ENCODE measurements at places on chromosomes 5 and 9.

GRCh38 chr9:5566054-5566618, 55.8 kb downstream of the PDCD1LG2 start:
- no peak for DNase-seq

- DNase-seq: no peak
Measured at GRCh38 chr5:100590867-100591266, 55.7 kb downstream of the FAM174A start.

GRCh38 chr5:179608131-179608581, 15.3 kb downstream of the HNRNPH1 start:
- no peak for DNase-seq

- no peak for DNase-seq
Measured at GRCh38 chr5:143354025-143354424, 49.5 kb downstream of the NR3C1 start.

- DNase-seq: no peak
Measured at GRCh38 chr9:135480071-135480939, 723 bp downstream of the PPP1R26 start.

- peak; percentile 76 for DNase-seq
Measured at GRCh38 chr5:98570661-98571191, 202.7 kb upstream of the RGMB start.

DNA sequence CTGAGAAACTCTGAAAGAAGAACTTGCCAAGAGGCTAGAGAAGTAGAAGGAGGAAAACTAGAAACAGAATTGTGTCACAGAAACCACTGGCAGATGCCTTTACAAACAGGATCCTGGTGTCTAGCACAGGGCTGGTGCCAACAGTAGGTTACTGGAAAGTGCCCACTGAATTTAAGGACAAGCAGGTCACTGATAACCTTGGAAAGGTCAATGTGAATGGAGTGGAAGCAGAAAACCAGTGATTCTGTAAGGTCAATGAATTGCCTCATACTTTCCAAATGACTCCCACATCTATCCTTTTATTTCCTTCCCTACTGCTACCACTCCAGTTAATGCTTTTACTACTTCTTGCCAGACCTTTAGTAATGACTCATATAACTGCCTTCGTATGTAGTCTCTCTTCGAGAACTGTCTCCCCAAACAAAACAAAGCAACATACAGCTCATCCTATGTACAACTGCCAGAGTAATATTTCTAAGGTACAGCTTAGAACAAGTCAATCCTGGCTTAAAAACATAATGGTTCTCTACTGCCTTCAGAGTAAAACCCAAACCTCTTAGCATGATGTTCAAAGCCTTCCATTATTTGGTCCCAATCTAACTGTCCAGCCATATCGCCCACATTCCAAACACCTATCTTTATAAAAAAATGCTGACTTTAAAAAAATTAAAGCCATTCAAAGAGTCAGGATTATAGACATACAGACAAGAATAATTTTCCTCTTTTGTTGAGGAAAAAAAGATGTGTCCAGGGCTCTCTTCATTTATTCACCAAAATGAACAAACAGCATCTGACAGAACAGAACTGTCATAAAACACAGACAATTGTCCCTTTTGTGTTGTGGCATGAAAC, 52.5 kb downstream of the NR3C1 start:
- no peak for DNase-seq

GRCh38 chr5:158796812-158797497, 302.8 kb downstream of the EBF1 start:
- DNase-seq: no peak

- DNase-seq: no peak
Measured at GRCh38 chr5:58314356-58315210, 145.3 kb downstream of the PLK2 start.

DNA sequence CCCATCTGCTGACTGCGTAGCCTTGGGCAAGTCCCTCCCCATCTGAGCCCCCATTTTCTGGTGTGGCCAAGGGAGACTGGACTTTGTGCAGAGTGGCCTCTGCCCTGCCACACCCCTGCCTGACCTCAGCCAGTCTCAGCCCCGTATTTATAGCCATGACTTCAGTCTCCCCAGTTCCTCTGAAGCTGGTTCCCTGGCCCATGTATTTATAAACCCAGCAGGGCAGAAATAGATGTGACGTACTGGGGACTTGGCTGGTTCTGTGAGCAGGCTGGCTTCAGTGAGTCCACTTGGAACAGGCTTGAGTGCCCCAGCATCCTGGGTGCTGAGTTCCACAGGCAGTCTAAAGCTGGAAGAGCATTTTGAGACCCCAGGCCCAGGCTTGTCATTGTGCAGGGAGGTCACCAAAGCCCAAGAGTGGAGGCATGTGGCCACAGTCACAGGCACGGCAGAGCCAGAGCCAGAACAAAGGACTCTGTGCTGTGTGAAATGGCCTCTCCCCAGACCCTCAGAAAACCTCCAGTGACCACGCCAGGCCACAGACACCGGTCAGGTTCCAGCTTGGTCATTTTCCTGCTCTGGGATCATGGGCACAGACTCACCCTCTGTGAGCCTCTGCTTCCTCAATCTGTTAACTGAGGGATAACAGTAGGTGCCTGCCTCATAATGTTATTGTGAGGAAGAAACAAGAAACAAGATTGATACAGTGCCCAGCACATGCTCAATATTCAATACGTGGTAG, 30.4 kb upstream of the SYNPO start:
- DNase-seq: peak; percentile 60

DNA sequence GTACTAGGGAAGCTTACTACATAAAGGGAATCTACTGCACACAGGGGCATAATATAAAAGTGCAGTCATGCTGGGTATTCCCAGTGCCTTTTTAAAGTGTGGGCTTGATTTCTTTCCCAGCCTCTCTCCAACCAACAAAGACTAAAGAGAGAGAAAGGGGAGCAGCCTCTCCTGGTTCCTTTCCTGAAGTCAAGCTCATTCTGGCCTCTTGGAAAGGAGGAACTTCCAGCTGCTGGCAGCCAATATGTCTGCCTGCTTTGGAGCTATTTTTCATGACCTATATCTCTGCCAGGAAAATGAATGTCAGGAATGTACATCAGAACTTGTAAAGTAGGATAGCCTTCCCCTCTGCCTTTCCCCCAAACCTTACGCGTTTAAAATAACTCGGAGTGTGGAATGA, 57.1 kb downstream of the RAB3C start:
- DNase-seq: no peak

DNA sequence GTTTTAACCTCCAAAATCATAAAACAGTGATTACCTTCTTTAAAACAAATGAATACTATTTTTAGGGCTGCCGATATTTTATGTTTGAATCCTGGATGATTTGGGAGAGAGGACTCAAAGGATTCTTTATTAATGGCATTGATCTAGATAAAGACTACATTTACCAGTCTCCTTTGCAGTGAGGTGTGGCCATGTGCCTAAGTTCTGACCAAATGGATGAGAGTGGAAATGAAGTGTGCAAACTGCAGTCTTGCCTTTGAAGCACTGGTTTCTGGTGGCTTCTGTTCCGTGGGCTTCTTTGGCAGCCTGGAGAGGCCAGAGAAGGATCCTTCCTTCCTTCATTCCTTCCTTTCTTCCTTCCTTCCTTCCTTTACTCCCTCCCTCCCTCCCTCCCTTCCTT, 24.3 kb upstream of the GDA start:
- no peak for DNase-seq

DNA sequence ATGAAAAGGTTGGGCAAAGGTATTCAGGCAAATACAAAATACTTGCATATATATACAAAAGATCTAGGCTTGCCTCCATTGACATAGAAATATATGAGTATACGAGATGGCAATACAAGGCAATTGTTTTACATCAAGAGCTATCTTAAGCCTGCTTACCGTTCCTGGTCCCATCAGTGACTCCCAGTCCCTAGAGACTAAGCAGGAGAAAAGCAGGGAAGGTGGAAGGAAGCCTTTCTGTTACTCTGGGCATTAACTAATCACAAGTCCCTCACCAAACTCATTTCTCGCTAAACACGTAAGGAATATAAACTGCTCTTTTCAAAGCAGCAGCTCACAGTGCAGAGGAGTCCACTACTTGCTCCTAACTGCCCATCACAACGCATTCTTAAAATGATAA, 125.2 kb downstream of the ZNF608 start:
- no peak for DNase-seq

DNA sequence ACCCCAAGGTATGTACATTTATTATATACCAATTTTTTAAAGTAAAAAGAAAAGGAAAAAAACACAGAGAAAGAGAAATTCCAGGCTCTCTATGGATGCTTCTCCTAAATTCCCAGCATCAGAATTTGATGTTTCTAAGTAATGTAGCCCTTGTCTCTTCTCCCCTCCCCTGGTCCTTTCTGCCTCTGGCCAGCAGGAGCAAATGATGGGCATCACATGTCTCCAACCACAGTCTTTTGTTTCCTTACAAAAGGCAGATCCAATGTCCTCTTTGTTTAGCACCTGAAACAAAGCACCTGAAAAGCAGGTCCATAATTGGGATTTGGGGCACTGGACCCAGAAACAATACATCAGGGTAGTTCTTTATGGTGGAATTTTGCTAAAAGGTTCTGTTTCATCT, 50.4 kb upstream of the APC start:
- DNase-seq: no peak

DNA sequence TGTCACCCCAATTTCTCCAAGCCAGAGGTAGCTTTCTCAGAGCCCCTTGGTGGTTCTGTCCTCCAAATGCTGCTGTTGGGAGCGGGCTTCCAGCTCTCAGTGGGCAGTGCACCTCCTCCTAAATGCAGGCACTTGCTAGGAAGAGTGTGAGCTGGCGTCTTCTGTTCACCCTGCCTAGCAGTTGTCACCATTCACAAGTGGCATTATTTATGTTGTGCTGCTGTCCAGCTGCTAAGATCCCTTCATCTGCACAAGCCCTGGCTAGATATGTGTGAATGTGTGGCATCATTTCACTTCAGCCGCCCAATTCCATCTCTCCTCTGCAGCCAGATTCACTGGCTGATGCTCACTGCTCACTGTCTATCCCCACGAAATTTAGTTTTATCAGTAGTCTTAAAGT, 43.7 kb downstream of the SLC36A1 start:
- no peak for DNase-seq

- DNase-seq: no peak
Measured at GRCh38 chr9:99169086-99169485, 52.7 kb downstream of the ALG2 start.

DNA sequence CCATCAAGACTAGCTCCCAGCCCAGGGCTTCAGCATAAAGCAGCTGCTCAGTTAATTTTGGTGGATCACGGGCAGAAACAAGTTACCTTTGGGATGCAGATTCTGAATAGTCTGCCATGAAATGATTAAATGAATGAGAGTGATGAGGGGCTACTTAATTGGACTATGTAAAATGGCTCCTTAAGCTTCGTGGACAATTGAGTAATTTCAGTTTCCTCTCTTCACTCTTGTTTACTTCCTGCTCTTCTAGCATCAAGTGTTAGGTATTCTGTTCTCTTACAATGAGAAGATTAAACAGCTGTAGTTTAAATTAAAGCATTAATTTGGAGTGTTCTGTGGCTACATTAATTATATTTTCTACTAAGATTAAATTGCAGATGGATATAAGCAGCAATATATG, 28.1 kb downstream of the PIK3R1 start:
- DNase-seq: no peak

GRCh38 chr5:54936201-54936600, 49.2 kb downstream of the ESM1 start:
- DNase-seq: no peak
